ENCODE measurements at places on chromosomes 4 and X.

- DNase-seq: no peak
Measured at GRCh38 chr4:147287588-147287890, 193.4 kb upstream of the EDNRA start.

- DNase-seq: no peak
Measured at GRCh38 chr4:16707874-16708273, 190.6 kb downstream of the LDB2 start.

GRCh38 chr4:167379076-167379835 is 145.0 kb upstream of the SPOCK3 start:
- no peak for DNase-seq

GRCh38 chrX:130805903-130806302 is 97.1 kb downstream of the ENOX2 start:
- no peak for DNase-seq

DNA sequence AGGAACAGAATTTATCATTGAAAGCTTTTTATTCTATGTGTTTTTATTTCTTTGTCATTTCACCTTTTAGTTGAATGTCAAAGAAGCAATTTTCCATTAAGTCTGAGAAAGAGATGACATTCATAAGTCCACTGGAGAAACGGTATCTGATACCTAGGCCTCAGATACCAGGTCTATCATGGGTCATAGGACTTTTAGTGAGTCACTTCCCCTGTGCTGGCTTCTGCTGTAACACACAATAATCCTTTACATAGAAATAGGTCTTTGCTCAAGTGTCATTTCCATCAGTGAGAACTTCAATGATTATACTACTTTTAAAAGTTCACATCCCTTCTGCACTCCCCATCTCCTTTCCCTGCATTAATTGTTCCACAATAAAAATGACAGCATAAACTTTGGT is 125.5 kb upstream of the ARMCX2 start:
- no peak for DNase-seq
